Foreskin keratinocyte (primary cell): ENCODE measurements at places on chromosomes 3 and 15. TPM values are rescaled to one million over a fixed set of nuclear protein-coding genes. Genes with fewer than 3 reads are reported as not detected.
A peak's percentile ranks its signal among the peaks of the same experiment; 100 is the strongest.

GRCh38 chr15:67458331-67459029 lies 62.5 kb upstream of the C15orf61 start:
- no peak for DNase-seq

Gene CCR2
- not detected in 2 replicates for total RNA-seq

DNA sequence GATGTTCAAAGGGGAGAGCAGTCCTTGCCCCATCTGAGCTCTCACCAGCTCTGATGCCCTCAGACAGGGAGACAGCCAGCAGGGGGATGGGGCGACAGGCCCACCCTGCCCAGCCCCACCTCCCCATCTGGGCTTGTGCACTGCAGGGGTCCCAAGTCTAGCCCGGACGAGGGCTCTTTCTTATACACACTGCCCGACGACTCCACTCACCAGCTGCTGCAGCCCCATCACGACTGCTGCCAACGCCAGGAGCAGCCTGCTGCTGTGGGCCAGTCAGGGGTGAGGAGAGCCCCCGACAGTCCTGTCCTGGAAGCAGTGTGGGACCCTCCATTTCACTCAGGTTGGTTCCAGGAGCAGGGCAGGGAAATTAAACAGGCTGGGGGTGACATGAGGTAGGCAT lies 73.9 kb downstream of the BOC start:
- no peak for DNase-seq

DNA sequence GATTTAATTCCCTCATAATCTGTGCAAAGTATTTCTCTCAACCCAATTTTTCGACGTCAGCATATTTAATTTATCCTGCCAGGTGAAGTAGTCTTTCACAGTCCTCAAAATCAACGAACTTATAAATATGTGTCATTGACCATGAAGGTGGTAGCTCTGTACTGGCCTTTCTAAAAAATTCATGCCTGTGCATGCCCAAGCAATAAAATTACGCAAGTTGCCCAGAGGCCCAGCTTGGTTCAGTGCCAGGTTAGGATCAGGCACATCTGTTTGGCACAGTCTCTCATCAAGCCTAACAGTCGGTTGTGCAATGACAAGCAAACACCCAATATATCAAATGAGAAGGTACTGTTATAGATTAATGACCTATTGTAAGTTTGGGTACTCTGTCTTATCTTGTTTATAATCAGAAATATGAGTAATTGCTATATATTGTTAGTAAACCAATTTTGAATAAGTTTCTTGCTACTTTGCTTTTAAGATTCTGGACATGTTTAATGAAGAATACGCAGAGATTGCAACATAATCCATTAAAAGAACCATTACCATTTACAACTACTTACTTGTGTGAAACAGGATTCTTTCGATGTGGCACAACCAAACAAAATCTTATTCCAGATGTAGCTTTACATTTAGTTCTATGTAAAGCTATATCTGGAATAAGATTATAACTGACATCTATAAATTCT lies 159.0 kb upstream of the IL12A start:
- peak; percentile 97 for DNase-seq

GRCh38 chr15:28191832-28192231 lies 92.7 kb upstream of the OCA2 start:
- DNase-seq, result no peak

Gene SLC9A9
- total RNA-seq, result 1.9 and 2.0 TPM in 2 replicates

DNA sequence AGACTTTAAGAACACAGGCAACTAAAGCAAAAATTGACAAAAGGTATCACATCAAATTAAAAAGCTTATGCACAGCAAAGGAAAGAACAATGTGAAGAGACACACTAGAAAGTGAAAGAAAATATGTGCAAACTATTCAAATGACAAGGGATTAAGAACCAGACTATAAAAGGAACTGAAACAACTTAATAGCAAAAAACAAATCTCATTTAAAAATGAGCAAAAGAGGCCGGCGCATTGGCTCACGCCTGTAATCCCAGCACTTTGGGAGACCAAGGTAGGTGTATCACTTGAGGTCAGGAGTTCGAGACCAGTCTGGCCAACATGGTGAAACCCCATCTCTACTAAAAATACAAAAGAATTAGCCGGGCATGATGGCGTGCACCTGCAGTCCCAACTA lies 14.4 kb downstream of the NGLY1 start:
- no peak for DNase-seq

- DNase-seq, result no peak
Measured at GRCh38 chr3:83890763-83891135, 1068.0 kb upstream of the CADM2 start.

- no peak for DNase-seq
Measured at GRCh38 chr3:55790596-55791350, 303.7 kb upstream of the WNT5A start.

Gene ROBO1
- 43.0 and 47.6 TPM in 2 replicates for total RNA-seq

DNA sequence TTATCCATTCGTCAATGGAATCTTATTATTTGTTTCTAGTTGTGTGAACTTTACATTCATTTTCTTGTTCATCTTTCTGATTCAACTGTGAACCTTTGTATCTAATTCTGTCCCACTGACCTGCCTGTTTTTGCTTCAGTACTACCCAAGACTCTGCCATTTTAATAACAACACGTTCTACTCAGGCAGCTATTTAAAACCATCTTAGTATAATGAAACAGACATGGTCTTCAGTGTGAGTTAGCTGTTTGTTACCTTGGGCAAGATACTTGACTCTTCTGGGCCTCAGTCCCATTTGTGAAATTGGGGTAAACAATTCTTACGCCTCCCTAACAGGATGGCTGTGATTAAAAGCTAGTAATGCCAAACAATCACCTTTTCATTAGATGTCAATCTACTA lies 1.6 kb downstream of the BTBD1 start:
- no peak for DNase-seq

DNA sequence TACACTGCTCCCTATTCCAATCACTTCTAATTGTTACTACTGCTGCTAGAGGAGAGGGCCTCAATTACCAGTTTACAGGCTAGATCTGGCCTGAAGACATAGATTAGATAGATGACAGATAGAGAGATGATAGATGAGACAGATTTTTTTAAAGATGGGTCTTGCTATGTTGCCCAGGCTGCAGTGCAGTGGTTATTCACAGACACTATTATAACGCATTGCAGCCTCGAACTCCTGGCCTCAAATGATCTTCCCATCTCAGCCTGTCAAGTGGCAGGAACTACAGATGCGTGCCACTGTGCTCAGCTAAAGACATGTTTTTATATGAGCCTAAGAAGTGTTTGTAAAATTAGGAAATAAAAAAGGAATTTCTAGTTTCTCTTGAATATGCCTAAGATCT lies 6.2 kb downstream of the SLC33A1 start:
- DNase-seq, result no peak

GRCh38 chr3:53211706-53212702 lies 43.8 kb downstream of the TKT start:
- DNase-seq, result peak; percentile 4

- no peak for DNase-seq
Measured at GRCh38 chr3:50926868-50927267, 252.1 kb downstream of the DOCK3 start.

DNA sequence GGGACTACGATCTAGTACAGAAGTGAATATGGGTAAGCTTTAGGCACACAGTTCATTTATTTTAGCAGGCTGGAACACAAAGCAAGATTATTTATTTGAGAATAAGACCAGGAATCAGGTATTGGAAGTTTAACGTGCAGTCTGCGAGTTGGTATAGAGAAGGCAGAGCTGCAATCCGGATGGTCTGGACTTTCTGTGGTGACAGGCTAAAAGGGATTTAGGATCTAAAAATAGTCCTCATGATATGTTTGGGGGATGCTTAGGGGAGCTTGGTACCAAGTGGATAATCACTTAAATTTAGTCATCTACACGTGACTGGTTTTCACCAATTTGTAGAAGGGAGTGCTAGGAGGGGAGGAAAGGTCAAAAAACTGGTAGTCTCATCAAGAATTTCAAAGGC lies 119.4 kb downstream of the DLG1 start:
- no peak for DNase-seq

Gene WNT5A
- 13.5 and 19.6 TPM in 2 replicates for total RNA-seq

Gene MCCC1
- total RNA-seq, result 11.6 and 12.9 TPM in 2 replicates

GRCh38 chr3:32557640-32558352 lies 12.9 kb downstream of the DYNC1LI1 start:
- no peak for DNase-seq

Gene CEP19
- total RNA-seq, result 1.9 and 2.4 TPM in 2 replicates

DNA sequence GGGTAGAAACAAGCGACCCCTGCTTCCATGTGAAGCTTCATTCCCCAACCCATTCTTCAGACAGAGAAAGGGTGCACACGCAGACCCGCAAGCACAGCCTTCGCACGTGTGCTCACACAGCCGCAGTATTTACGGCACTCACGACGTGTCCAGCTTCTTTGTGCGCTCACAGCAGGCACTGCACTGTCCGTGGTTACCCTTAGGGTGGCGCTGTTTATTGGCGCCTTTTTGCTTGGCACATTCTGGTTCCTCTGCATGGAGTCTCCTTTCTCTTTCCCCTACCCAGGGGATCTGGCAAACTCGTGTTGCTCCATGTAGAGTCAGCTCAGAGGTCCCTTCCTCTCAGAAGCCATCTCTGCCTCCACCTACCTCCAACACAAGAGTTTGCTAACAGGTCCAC lies 115.1 kb downstream of the SLCO3A1 start:
- no peak for DNase-seq

GRCh38 chr15:74835312-74835823 lies 7.6 kb downstream of the ULK3 start:
- DNase-seq, result peak; percentile 69

Gene RTP1
- total RNA-seq, result not detected in 2 replicates

Gene FES
- total RNA-seq, result 1.5 and 1.8 TPM in 2 replicates
